Bladder microvascular endothelial cell (primary cell): ENCODE measurements at places on chromosomes 13 and 19. TPM values are rescaled to one million over a fixed set of nuclear protein-coding genes. Genes with fewer than 3 reads are reported as not detected.

NRTN gene
- total RNA-seq, result 0.25 and 0.32 TPM in 2 replicates

MYO16 gene
- under 0.01 and 0.06 TPM in 2 replicates for total RNA-seq

B3GNT3 gene
- total RNA-seq, result 0.16 TPM in 1 of 2 replicates, not detected in the other

CEACAM21 gene
- total RNA-seq, result 2.3 and 6.6 TPM in 2 replicates

NTF4 gene
- total RNA-seq, result not detected in 2 replicates

GAPDHS gene
- total RNA-seq, result not detected in 2 replicates
